ENCODE measurements at places on chromosomes 1 and 21.
A peak's percentile ranks its signal among the peaks of the same experiment; 100 is the strongest.

DNA sequence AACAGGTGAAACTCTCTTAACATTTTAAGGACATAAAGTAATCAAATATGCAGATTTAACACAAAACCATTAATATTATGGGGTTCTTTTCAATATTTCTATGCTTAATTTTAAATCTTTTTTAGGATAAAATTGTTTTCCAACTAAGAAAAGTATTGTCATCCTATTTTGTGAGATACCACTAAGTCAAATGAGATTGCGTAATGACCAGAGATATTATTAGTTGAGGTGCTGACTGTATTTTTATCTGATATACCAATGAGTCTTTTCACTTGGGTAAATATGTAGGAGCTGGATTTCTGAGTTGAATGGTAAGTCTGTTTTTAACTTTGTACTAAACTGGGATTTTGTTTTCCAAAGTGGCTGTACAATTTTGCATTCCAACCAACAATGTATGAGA, 25.4 kb downstream of the LEPR start:
- no peak for DNase-seq

- no peak for DNase-seq
Observed at GRCh38 chr1:36583980-36584782, 101.5 kb upstream of the CSF3R start.

DNA sequence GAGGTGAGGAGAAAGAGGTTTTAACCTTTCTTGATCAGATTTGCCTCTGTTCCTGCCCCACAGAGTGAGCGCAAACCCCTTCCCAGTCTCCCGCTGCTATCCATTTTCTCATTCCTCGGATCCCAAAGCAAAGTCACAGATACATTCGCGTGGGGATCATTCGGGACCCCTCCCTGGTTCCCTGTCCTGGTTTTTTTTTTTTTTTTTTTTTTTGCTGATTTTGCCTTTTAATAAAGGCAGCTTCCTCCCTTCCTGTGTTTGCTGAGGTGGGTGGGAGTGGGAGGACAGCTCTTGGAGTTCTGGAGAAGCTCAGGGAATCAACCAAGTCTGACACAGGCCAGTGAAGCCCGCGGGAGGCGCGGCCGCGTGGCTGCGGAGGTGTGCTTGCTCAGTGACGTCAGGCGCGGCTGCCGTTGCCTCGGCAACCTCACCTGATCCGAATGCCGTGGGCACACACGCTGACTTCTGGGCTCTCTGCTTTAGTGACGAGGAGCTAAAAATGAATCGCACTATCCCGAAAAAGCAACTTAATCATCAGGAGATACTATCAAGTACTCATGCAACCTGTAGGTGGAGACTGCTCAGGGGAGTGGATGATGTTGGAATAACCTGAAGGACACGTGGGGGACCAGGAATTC, 106.4 kb downstream of the TBX19 start:
- no peak for DNase-seq

DNA sequence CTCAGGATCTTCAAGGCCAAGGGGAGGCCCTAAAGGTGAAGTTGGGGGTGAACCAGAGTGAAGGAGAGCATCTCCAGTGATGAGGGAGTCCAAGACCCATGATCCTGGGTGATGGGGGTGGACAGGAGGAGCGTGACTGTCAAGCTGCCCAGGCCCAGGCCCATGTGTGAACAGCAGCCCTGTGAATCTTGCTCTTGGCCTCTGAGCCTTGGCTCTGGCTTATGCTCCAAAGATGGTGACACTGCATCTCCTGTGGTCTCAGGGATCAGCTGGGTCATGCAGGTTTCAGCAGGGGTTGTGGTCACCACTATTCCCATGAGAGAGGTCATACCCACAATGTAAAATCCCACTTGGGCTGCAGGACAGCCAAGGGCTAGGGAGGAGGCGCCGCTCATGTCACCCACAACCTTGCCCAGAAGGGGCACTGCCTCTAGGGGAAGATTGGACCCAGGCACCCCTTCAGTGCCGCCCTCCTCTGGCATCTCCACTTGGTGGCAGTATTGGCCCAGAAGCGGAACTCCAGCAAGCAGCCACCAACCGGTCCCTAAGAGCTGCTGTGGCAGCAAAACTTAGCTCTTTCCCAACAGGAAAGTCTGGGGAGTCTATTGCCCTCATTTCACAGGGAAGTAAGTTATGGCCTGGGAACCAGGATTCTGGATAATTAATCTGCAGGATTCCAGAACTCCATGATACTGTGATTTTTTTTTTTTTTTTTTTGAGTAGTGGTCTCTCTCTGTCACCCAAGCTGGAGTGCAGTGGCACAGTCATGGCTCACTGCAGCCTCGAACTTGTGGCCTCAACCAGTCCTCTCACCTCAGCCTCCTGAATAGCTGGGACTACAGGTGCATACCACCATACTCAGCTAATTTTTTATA, 7.5 kb upstream of the WNT3A start:
- DNase-seq = peak; percentile 67

- no peak for DNase-seq
Observed at GRCh38 chr1:59266927-59267293, 30.0 kb upstream of the FGGY start.

DNA sequence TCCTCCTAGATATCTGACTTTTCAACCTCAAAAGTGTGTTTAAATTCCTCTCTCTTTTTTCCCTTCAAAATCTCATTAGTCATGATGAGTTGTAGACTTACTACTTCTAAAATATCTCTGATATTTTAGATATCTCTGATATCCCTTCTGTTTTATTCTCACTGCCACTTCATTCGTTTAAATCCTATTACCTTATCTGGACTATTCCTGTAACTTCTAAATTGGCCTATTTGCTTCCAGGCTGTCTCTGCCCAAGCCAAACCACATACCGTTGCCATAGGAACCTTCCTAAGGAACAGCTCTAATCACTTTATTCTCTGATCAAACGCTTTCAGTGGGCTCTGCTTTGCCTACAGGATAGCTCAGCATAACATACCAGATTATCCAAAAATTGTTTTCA, 333.1 kb upstream of the CHRM3 start:
- DNase-seq = no peak

GRCh38 chr1:221809091-221810029, 67.5 kb upstream of the DUSP10 start:
- no peak for DNase-seq

DNA sequence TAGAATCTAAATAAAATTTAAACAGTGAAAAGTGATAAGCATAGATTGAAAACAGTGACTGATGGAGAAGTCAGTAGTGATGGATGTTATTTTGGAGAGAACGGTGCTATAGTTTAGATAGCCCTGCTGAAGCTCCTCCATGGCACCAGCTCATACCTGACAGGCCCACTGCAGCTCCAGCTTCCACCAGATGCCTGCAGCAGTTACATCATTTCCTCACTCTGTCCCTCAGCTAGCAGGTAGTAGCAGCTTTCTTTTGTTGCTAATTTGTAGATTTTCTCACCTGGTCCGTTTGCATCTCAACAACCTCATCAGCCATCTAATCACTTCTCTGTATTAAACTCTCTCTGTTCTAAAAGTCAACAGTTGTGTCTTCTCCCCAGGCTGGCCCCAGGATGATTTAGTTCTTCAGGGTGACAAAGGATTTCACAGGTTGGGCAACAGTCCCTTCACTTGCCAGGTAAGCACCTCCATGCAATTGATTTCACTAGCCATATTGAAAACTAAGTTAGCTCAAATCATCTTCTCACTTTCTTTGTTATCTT, 128.3 kb downstream of the LMX1A start:
- DNase-seq = no peak
